RCC 7860 (cell line): ENCODE measurements at places on chromosomes 2 and 18.
A peak's percentile ranks its signal among the peaks of the same experiment; 100 is the strongest.

GRCh38 chr18:58552057-58552461 is 76.8 kb downstream of the ALPK2 start:
- DNase-seq = no peak

GRCh38 chr18:36176177-36176584 is 11.1 kb upstream of the MOCOS start:
- DNase-seq = no peak

- no peak for DNase-seq
Observed at GRCh38 chr2:226738191-226738820, 61.3 kb downstream of the IRS1 start.

GRCh38 chr2:237873421-237873831 is 14.0 kb downstream of the RAMP1 start:
- no peak for DNase-seq

GRCh38 chr2:46520130-46520711 is 40.9 kb downstream of the TMEM247 start:
- no peak for DNase-seq

DNA sequence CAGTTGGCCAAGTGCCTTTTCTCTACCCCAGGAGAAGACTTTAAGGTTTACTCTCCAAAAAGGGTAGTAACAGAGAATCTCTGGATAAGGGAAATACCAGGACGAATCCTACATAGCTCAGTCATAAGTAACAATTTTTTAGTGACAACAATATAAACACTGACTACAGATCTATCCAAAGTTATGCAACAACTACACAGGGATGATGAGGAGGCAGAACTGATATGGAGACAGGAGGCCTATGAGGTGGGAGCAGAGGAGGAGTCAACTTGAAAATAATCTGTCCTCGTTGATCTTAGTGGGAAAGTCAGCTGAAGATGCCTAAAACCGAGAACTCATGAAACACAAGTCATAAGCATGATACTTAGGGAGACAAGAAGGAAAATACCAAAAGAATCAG is 40.2 kb downstream of the SLC35F5 start:
- DNase-seq = no peak

DNA sequence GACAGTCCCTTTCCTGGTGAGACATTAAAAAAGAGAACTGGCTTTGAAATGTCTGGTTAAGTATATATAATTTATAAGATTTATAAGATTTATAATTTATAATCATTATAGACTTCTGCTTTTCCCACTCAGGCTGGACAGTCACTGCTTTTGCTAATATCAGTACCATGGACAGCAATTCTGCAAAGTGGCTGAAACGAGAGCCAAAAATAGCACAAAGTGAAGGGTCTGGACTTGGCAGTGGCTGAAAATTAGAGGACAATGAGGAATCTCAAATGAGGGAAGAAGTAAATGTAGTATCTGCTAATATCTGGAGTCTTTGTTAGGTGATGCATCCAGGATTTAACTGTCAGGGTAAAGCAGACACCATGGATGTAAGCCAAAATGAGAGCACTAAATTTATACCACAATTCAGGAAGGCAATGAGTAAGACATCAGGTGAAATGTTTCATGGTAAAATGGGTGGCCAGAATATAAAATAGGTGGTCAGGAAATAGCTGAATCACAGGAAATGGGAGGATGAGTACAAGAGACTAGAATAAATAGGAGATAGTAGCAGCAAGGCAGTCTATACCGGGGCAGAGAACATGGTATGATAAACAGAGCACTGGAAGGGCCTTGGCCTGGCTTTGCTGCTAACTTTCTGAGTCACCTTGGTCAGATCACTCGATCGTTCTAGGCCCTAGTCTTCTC is 39.6 kb upstream of the BOD1L2 start:
- DNase-seq = peak; percentile 14

DNA sequence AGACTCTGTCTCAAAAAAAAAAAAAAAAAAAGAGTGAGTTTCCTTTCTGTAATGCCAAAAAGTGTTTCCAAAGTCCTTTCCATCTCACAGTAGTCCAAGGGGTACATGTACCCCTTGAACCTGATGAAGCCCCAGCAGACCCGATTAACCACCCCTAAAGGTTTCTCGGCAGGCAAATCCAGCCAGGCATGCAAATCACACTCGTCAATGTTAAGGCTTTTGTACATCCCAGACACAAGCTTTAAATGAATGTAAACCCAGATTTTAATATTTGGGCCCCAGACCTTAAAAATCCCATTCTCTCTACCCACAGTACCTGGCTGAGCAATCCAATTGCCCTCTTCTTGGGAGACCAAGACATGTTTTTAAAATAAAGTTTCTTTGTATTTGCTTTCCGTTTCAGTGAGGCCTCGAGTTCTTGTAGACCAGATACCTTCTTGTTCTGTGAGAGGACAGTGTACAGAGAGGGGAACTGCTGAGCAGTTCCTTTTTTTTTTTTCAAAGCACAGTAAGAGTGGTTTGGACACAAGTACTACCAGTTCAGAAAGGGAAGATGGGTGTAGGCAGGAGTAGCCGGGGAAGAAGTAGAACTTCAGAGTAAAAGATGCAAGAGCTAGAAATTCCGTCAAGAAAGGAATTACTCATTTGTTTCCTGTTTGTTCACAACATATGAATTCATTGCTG is at the start of gene NLRC4:
TSS of gene NLRC4 (minus strand) at position 465 of the 684 bp plus-strand sequence. CDS start 8,111 bp downstream, outside the sequence.
- DNase-seq = no peak

- DNase-seq = no peak
Observed at GRCh38 chr2:177383935-177384334, 8.6 kb upstream of the AGPS start.

DNA sequence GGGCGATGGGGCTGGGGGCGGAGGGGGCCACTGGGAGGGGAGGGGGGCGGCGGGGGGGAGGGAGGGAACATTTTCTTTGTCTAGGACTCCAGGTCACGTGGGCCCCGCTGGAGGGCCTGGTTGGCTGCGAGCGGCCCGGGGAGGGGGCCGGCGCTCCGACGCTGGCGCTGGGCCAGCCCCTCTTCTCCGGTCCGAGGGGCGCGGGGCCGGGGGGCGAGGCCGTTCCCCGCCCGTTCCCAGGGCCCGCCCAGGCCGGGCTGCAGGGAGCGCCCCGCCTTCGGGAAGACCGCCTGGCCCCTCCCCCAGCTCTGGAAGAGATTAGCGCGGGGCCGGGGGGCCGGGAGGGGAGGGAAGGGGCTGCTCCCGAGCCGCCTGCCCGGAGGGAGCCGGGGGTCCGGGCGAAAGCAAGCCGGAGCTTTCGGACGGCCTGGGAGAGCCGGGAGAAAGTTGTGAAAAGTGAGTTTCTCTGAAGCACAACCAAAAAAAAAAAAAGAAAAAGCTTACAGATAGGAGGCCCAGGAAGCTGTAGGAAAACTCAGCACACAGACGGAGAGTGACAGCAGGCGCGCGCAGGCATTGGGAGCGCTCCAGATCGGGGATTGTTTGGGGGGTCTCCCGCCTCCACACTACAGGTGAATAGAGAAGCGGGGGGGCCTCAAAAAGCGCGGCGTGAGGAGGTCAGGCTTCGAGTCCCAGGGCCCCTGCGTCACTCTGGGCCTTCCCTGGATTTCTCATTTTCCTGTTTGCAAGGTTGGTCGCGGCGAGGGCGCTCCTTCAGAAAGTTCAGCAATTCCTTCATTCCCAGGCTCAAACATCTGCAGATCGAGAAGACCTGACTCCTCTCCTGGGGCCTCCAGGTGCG is 84.1 kb upstream of the POMC start:
- no peak for DNase-seq

- DNase-seq = no peak
Observed at GRCh38 chr2:120765678-120766469, 30.2 kb downstream of the GLI2 start.

DNA sequence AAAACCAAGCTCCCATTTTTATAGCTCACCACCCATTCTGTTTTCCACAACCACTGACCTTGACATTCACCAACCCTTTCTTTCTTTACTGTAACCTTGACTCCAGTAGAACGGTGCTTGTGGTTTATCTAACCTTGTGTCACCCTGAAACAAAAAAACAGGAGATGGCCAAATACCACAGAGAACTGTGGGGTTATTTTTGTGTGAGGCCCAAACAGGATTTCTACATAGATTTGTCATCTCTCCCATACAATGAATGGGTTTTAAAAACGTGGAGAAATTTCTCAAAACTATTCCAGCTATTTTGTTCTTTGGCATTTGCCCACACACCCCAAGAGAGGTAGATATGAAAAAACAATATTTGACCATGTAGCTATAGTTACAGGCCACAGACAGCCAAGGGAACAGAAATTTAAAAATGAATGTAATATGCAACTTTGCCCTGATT is 231.3 kb upstream of the TANK start:
- DNase-seq = no peak

- no peak for DNase-seq
Observed at GRCh38 chr2:105102001-105102400, 64.1 kb downstream of the MRPS9 start.

- no peak for DNase-seq
Observed at GRCh38 chr2:230537531-230537976, 121.6 kb downstream of the SP100 start.

DNA sequence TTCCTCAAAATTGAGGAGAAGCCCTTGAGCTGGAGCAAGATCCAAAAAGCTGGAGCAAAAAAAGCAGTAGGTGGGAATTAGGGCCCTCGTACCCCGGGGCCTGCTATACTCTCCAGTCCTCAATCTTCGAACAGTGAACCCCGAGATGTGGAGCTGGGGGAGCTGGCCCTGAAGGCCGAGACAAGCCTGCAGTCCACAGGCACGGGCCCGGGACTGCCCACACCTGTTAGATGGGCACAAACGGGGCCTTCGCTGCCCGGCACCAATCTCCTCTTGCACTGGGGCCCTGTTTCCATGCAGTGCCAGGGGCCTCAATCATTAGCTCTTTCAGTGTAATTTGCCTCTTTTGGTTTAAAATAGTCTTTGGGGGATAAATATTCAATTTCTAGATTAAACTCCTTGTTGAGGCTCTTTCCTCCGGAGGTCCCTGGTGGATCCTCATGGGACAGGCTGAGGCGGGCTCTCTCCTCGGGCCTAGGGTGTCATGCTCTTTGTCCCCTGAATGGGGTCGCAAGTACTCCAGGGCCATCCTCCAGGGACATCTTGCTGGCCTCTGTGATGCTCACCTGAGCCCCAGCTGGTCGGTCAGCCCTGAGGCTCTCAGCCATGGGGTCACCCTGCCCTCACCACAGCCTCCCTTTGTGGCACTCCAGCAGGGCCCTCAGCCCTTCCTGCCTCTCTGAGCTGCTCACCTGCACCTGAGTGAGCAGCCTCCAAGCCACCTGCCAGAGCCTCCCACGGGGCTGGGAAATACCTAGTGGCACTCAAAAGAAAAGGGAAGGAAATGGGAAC is 223.6 kb downstream of the ALPK2 start:
- DNase-seq = no peak

- no peak for DNase-seq
Observed at GRCh38 chr18:75341267-75341666, 86.2 kb downstream of the SMIM21 start.

GRCh38 chr18:49223837-49224529 is 236.5 kb downstream of the DYM start:
- no peak for DNase-seq

DNA sequence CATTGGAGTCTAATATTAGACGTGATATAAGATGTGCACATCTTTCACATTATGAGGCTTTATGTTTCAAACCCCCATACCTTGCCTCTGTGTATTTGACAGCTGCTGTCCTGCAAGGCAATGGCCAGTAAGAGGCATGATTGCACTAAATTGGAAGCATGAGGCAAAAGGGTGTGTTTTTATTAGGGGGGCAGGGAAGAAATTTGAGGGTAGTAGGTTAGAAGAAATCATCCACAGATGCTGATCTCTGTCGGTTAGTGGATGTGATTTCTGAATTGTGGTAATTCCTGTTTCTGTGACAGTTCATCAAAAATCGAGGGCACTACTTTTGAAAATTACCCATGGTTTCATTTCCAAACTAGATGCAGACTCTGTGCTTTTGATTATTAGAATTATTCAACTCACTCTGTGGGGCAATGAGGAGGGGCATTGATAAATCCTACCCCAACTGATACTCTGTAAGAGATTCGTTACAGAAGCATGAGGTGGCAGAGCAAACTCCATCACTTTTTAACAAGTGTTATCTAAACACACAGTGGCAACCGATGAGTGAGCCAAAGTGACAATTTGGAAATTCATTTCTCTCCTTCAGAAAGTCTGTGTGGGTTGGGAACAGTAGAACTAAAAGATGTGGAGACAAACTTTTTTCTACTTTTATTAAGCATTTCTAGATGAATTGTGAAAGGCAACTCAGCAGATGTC is 453.0 kb downstream of the ARHGAP15 start:
- DNase-seq = no peak

DNA sequence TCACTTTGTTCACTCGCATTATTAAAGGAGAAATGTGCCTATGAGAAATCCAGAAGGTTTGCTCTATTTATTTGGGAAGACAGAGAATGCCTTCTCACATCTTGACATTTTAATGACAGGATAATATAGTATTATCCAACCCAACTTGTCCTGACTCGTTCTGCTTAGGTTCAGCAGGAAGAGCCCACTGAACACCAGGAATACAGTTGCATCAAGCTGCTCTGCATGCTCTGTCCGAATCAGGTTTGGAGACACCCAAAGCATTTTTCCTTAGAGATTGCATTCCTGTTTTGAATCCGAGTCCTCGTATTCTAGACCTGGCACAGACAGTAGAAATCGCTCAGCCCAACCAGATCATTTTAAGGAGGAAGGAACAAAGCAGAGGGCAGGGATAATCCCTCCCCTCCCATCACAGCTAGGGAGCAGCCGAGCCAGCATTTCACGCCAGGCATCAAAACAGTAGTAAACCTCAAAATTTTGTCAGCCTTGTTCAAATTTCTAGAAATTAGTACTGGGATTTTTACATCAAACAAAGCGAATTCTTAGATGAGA is 837.4 kb upstream of the ID2 start:
- DNase-seq = no peak

DNA sequence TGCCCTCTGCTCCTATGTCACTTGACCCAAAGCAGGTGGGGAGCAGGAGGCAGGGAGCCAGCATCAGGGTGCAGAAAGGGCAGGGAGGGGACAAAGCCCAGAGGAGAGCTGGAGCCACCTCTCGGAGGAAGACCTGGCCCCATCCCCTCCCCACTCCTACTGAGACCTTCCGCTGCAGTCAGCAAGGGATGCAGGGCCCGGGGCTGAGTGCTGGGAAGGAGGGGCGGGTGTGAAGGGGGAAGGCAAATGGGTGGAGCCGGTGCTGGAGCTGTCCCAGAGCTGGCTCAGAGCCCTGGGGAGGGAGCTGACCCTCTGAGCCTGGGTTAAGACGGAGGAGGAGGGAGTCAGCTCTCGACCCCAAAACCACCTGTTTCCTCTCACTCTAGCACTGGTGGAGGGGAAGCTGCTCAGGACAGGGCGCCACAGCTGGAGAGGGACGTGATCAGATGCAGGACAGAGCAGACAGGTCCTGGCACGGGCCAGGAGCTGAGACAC is 33.8 kb downstream of the HS1BP3 start:
- no peak for DNase-seq

DNA sequence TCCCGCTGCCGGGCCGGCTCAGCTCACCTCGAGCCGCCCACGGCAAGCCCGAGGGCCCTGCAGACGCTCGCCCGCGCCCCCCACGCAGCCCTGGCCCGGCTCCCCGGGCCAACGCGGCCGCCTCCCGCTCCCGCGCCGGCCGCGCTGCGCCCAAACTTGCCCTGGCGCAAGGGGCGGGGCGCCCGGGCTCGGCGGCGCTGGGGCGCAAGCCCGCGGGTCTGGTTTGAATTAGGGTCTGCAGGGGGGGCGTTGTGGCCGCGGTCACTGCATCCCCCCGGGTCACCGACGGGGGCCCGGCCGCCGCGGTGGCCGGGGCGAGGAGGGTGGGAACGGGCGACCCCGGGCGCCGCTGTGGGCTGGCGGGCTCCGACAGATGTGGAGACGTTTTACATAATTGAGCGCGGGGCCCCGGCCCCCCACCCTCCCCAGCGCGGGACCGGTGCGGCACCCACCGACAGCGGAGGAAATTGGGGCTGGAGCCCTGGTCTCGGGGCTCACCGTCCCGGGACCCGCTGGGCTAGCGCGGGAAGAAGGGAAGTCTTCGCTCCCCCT is 690 bp downstream of the SDC1 start:
- no peak for DNase-seq

- no peak for DNase-seq
Observed at GRCh38 chr2:109222825-109223471, 93.9 kb downstream of the SH3RF3 start.
